ENCODE measurements at places on chromosomes 5 and 9. TPM values are rescaled to one million over a fixed set of nuclear protein-coding genes. Genes with fewer than 3 reads are reported as not detected.

LTC4S gene
- 0.63 TPM for total RNA-seq

OBP2A gene
- not detected for total RNA-seq

SPATA31A3 gene
- not detected for total RNA-seq

AK3 gene
- total RNA-seq, result 61.0 TPM

MARCHF6 gene
- total RNA-seq, result 71.6 TPM

LHX3 gene
- 0.14 TPM for total RNA-seq

OBP2B gene
- not detected for total RNA-seq

CBY3 gene
- not detected for total RNA-seq

ABLIM3 gene
- 19.4 TPM for total RNA-seq

TTC16 gene
- total RNA-seq, result not detected

DMRTA1 gene
- 0.63 TPM for total RNA-seq

COL15A1 gene
- 0.29 TPM for total RNA-seq

PHF24 gene
- total RNA-seq, result 0.09 TPM

CDH6 gene
- 0.07 TPM for total RNA-seq

TAF11L5 gene
- total RNA-seq, result not detected

GABRG2 gene
- not detected for total RNA-seq
